NCI-H82 (cell line): ENCODE measurements at places on chromosomes 5 and 9.

DNA sequence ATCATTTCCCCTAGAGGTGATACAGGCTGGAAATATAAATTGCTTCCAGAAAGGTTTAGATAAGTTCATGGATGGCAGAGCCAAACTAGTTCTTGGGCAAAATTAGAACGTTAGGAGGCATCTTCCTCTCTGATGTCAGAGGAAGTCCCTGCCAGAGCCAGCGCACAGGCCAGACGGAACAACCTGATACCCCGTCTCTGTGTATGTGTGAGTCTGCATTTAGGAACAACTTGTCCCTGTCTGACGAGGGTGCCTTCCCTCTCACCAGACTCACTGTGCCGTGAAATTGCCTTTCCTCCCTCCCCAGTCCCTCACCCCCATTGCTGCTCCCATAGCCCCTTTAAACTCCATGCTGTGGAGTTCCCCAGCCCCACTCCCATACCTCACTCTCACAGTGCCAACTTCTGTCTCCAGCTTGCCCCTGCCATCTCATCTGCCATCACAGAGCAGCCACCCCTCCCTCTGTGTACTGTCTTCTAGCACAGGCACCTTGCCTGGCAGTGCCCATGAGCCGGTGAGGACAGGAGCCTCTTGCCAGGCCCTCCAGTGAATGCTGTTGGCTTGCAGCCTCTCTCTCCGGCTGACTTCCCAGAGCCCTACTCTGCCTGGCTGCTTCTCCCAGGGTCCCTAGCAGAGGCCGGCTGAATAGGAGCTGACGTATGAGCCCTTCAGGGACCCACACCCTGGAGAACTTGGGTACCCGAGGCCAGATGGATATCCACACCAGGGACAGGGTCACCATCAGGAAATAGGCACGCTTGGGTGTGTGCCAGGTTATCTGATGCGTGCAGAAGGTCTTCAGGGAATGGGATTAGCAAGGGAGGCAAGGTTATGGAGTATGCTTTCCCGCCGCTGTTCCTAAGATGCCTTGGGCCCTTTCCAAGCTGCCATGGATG, 26.7 kb downstream of the UNC5A start:
- peak; percentile 80 for DNase-seq

- peak; percentile 80 for DNase-seq
These were observed 23.7 kb downstream of the ACTL7A start for GRCh38 chr9:108885643-108886348.

DNA sequence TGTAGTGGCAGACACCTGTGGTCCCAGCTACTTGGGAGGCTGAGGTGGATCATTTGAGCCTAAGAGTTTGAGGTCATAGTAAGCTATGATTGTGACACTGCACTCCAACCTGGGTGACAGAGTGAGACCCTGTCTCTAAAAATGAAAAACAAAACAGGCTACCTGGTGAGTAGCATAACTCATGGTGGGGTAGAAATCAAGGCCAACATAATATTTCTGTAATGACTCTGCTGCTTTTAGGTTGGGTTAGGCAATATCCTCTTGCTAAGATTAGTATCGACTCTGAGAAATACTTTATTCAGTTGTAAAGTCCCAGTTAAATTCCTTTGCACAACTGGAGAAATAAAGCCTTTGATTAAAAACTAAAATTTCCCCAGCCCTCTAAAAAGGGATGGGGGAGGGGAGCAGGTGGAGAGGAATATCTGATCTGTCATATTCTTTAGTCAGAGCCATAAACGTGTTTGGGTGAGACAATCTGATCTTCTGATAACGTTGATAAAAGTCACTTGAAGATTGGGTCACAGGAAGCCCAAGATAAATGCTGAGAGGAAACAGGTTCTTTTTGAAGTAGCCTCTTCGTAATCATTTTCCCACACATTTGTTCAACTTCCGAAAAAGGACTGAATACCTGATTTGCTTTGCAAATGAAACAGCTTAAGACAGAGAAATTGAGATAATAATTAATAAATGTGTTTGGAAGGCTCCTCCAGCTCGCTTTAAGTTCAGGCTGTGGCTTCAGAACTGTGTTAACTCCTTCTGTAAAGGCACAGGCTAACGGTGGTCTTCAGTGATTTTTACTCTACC, 14.9 kb downstream of the IL4 start:
- no peak for DNase-seq

DNA sequence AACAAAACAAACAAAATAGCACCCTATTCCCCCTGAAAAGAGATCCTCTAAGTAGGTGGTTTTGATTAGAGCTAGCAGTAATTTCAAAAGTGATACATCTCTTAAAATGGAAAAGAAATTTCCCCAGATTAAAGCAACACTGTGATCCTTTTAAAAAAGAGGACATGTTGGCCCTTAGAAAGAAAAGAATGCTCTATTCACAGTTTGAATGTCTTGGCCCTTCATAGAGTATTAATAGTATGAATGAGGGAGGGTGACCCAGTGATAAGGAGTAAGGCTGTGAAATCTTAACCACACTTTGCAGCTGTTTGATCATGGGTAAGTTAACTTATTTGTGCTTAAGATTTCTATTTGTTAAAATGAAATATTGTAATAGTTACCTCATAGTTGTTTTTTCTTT, 467.7 kb upstream of the MEF2C start:
- no peak for DNase-seq
